ENCODE measurements at places on chromosomes 2 and 18.

- no peak for DNase-seq
These were observed 320.3 kb upstream of the NRP2 start for GRCh38 chr2:205361970-205362369.

GRCh38 chr2:238461916-238462315 is 35.2 kb downstream of the ASB1 start:
- DNase-seq: no peak

DNA sequence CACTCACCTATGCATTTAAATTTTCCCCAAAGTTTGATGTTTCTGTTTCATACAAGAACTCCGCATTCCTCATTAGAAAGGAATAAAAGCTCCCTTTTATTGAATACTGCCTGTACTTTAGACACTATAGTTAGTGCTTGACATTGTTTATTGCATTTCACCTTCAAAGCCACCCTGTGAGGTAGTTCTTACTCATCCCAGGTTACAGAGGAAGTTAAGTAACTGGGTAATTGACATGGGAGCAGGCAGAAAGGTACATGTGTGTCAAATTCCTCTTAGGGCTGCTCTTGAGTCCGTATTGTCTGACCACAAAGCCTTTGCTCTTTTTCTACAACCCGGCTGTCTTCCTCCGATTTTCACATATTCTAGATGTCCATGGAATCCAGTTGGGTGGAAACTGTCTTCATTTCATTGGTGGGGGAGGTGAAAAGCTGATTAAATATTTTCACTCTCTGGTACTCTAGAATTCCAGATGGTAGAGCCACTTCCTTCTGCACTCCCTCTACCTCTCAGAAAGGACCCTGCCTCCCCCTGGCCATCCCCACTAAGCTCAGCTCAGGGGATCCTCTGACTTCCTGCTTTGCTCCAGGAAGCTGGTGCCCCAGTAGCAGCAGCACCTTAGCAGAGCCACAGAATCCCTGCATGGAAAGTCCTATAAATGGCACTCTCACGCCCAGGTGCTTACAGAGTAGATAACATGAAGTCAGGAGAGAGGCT is 319.2 kb downstream of the LRATD1 start:
- no peak for DNase-seq

GRCh38 chr2:20728114-20728758 is 61.3 kb downstream of the GDF7 start:
- DNase-seq: no peak

GRCh38 chr2:195532255-195532627 is 124.8 kb upstream of the SLC39A10 start:
- no peak for DNase-seq

DNA sequence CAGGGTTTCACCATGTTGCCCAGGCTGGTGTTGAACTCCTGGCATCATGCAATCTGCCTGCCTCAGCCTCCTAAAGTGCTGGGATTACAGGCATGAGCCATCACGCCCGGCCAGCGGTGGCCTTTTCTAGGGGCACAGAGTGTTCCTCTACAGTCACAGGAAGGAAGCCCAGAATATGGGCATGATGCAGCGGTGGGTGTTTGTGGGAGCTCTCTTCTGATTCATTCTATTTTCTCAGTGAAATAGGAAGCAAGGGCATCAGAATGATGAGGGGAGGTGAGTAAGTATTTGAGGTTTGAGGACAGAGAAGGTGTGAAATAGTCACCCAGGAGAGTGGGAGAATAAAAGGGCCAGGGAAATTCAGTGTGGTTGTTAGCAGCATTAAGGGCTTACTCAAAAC is 70.3 kb upstream of the PSME4 start:
- no peak for DNase-seq

DNA sequence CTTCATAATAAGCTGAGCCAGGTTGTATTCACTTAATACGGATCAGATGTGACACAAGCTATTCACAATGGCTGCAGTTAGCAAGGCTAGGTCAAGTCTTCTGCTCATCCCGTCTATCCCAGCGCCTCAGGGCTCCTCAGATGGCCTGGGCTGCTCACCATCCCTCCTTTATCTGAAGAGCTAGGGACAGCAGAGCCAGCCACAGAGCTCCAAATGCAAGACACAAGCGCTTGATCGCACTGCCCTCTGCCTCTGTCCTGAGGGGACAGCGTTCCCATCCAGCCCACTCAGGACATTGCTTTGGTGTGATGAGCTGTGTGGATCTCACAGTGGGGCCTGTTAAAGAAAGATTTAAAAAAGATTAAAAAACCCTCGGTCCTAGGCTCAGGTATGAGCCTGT is 254.4 kb upstream of the HS6ST1 start:
- no peak for DNase-seq

- DNase-seq: no peak
These were observed 304.8 kb upstream of the SOX11 start for GRCh38 chr2:5387406-5387805.

DNA sequence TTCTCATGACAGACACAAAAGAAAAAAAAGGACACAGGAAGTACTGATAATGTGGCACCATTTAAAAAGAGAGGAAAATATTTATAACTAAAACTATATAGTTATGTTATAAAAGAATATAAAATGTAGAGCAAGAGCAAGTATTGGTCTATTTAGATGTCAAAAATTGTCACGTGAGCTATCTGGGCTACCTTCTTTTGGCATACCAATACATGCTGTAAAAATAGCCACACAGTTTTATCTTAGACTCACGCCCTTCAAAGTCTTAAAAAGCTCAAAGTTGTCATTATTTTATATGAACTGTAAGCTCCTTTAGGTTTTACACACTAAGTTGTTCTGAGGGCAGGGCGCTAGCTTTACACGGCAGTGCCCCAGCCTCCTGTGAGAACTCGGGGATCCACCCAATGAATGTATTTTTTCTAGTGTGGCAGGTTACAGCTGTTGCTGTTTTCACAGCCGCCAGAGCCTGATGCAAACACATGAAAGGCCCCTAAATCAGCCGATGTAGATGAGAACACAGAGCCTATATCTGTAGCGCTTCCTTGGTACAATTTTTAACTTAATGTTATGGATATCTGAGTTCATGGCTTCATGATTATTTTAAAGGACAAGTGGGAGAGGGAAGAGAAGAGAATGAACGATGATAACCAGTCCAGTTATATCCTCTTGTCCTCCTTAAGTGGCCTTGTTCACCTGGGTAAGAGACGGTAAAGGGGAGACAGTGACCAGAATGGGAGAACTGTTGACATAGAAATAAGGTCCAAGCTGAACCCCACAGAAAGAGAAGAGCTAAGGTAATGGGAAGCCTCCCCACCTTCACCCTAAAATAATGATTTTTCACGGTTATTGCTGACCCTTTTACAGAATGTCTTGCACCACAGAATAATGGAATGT is 130.8 kb downstream of the CACNB4 start:
- DNase-seq: no peak

- DNase-seq: no peak
These were observed 291.8 kb upstream of the SESTD1 start for GRCh38 chr2:179556425-179556824.
